ENCODE measurements at places on chromosomes 13 and 19. TPM values are rescaled to one million over a fixed set of nuclear protein-coding genes. Genes with fewer than 3 reads are reported as not detected.

SERPINE3 gene
- 0.17 TPM for total RNA-seq

SYNGR4 gene
- not detected for total RNA-seq

WDR87 gene
- total RNA-seq, result not detected

SLC15A1 gene
- not detected for total RNA-seq

DCAF15 gene
- 16.9 TPM for total RNA-seq

PSG1 gene
- total RNA-seq, result 0.40 TPM

ZNF417 gene
- total RNA-seq, result 7.2 TPM

RYR1 gene
- total RNA-seq, result 1.0 TPM

ZNF507 gene
- total RNA-seq, result 14.4 TPM

HDGFL2 gene
- 38.5 TPM for total RNA-seq

ZNF135 gene
- 0.45 TPM for total RNA-seq

PRR20A gene
- total RNA-seq, result not detected

TEX29 gene
- total RNA-seq, result not detected

CGB5 gene
- total RNA-seq, result 1.1 TPM

HTR2A gene
- 0.33 TPM for total RNA-seq

USPL1 gene
- total RNA-seq, result 13.5 TPM

TEKTIP1 gene
- not detected for total RNA-seq

LILRB3 gene
- total RNA-seq, result not detected

HRC gene
- total RNA-seq, result not detected

SELENOV gene
- not detected for total RNA-seq

CELF5 gene
- total RNA-seq, result 0.19 TPM

RAB11B gene
- total RNA-seq, result 88.3 TPM

CNFN gene
- total RNA-seq, result 2.9 TPM

IRGC gene
- total RNA-seq, result not detected

GPATCH1 gene
- 8.2 TPM for total RNA-seq

FFAR1 gene
- total RNA-seq, result not detected
